Stimulated activated CD8-positive, alpha-beta memory T cell treated with anti-CD3 and anti-CD28 coated beads, Interleukin-4, amount 100 ng/mL, for 1 hour (primary cell): ENCODE measurements at places on chromosomes 7 and 10.

DNA sequence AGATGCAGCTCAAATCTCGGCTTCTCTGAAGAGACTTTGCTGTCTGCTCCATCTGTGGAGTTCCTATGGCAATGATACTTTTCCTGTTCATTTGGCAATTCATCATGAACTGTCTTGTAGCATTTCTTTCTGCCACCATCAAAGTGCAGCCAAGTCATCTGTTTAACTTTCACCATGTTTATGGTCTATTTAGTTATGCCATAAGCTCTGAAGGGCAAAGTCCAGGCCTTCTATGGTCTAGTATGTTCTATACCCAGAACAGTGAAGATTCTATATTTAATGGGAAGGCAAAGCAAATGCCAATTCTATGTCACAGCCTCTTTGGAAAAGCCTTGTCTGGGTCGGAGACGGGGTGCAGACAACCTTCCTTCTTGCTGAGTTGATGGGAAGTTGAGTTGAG, 472.6 kb downstream of the PLXNA4 start:
- no peak for DNase-seq

DNA sequence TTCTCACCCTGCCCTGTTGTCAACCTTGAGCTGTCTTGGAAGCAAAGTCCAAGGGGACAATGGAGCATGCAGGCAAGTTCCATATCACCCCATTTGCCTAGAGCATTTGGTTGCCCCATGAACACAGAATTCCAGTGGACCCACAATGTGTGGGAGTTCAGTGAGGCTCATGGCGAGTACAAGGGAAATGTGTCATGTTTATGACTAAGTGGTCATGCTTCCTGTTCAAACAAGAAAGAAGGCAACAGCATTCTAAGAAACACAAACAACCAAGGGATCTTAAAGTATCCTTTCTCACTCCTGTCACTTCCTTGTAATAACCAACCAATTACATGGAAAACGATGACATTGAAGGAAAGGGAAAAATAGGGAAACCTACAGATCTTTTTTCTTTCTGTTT, 513.0 kb downstream of the INHBA start:
- DNase-seq: no peak

DNA sequence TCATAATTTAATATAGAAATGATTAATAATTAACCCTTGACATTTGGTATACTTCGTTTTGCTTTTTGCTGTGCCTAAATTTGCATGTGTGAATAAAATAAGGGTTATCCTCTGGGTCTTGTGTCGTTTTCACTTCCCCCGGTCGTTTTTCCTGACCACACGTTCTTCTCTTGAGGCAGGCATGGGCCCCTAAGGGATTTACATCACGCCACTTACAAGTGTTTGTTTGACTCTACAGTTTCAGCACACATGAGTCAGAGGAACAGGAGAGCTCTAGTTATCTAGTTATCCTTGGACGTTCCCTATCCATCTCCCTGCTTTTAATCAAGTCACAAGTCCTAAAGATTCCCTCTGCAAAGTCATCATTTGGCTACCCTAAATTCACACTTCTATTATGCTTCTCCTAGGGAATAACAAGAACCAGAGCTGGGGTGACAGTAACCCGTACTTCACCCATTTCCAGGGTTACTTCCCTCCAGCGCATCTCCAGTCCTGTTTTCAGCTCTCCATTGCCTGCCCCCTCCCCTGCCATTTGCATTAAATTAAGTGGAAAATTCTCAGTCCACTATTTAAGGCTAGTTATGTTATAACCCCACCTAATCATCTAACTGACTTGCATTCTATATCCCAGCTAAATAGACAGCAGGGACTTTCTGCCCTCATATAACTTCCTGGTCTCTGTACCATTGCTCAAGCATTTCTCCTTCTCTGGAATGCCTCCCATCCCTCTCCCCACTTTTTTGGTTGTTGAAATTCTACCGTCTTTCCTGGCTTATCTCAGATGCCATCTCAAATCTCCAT, 206.9 kb downstream of the PTEN start:
- DNase-seq: no peak

- DNase-seq: no peak
Observed at GRCh38 chr10:32338262-32338661, 8.7 kb downstream of the EPC1 start.

DNA sequence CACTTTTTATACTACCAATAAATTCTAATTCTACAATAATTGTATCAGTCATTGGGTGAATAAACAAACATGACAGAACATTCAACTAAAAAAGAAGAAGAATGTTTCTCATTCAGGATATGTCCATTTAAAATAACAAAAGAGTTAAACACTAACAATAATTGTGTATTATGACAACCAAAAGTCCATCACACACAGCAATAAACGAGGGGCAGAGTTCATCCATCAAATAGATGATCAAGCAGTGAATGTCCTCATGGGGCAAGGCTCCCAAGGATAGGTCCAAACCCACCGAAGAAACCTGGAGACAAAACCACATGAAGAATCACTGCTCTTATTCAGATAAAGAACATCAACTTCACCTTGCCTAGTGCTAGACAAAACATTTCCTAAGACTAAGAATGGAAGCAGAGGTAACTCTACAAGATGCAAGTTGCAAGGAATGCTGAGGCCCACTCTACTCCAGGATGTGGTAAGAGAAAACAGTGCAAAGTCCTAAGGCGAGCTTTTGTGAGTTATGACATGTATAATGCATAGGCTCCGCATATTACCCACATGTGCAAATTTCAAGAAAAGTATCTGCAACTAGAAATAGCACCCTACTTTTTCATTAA, 115.1 kb downstream of the PARD3 start:
- no peak for DNase-seq

GRCh38 chr10:121669028-121669374, 70.8 kb upstream of the FGFR2 start:
- no peak for DNase-seq

GRCh38 chr10:921471-922414, 9.8 kb downstream of the LARP4B start:
- DNase-seq: no peak

DNA sequence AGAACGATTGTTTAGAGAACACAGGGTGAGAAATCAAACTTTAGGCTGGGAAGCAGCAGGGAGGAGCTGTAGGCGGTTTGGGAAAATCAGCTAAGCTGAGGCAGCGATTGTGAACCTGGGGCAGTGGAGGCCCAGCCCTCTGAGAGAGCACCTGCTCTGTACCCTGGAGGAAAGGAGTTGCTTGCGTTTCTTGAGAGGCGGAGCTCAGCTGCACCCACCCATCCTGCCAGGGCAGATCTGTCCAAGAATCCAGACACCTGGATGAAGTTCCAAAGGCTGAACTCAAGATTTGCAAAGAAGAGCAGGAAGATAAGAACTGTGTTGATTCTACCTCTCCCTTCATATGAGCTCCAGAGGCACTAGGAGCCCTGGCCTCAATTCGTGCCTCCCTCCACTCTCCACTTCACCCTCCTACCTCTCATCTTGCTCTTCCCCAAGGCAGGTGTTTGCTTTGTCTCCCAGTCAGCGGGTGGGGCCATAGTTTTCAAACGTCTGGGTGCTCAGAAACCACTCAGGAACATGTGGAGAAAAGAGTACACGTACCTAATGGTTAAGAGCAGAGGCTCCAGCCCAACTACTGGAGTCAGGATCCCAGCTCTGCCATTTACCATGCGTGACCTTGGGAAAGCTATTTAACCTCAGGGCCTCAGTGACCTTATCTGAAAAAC, 21.5 kb upstream of the TMEM213 start:
- DNase-seq: no peak

DNA sequence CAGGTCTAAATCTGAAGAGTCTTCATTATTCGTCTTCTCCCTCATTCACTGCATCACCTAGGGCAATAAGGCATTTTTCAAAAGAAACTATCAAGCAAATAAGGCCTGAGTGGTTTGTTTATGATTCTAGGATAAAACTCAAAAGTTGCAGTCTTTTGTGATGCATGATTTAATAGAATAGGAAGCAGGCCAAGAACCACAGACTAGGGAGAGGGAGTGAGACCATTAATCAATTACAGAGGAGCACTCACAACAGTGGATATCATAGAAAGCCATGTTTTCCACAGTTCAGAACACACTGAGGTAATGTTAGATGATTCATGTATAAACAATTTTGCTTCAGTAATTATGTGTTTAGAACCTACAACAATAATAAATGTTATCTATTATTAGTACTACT, 87.8 kb upstream of the LRRTM3 start:
- no peak for DNase-seq

DNA sequence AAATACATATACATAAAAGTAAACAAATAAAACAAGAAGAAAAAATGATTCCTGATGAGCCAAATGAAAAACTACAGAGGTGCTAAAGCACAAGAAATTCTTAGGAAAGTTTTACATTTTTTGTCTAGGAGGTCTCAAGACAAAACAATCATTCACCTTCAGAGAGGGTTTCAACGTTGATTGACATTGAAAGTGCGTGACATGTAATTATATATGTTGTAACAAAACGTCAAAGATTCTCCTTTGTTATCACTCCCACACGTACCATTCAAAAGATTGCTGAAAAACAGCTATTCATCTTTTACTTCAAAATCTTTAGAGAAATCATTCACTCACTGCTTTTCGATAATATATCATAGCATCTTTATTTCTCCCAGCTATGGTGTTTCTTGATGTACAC, 375.9 kb downstream of the NEBL start:
- no peak for DNase-seq

DNA sequence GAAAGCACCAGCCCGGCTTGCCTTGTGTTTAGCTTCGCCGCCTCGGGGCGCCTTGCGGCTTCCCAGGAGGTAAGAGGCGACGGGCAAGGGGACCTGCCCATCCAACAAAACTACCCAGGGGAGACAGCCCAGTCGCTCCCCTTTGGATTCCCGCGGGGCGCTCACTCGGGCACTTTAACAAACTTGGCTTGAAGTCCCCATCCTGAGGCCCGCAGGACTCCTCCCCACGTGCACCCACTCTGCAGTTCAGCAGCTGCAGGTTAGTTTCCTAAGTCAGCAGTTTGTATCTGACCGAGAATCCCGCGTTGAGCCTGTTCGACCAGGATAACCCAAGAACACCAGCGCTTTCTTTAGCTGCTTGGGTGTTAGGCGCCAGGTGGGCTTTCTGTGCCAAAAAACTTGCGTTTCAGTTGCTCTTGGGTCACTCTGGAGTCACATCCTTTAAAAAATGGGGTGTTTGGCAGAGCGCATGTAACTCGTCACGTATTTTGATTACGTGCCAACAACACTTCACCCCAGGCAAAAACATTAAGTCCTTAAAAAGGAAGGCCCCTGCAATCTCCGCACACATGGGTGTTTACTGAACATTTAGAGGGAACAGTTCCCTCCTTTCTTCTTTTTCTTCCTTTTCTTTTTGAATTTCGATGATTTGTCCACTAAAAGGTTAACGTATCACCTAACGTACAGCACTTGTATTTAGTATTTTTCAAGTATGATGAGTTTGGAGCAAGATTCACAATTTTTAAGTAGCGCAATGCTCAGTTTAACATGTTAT, 876 bp downstream of the DNAH11 start:
- DNase-seq: no peak

DNA sequence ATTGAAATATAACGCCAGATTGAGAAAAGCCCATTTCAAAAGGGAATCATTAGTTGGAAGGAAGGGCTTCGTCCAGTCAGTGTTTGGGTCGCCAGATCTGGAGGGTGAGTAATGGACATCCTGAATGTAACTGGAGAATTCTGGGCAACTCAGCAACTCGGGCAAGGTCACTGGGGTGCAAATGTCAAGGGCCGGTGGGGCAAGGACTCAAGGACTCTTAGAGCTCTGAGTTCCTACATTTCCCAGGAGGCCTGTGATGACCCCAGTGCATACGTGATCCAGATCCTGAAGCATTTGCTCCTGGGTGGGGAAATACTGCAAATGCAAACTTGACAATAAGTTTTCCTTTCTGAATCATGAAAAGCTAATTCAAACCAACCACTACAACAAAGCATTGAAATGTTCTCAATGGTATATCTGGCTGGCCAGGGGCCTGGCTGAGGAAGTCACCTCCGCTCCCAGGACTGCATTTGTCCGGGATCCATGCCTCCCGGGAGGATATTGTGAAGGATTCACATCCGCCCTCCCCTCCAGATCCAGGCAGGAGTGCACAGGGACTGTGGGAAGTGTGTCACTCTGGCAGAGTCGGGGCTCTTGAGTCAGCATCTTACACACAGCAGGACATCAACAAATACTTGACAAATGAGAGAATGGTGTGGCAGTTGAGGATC, 164.0 kb downstream of the FANK1 start:
- DNase-seq: no peak

- DNase-seq: no peak
Observed at GRCh38 chr10:24416248-24416647, 207.3 kb downstream of the KIAA1217 start.

GRCh38 chr10:131681656-131682055, 219.2 kb upstream of the PPP2R2D start:
- no peak for DNase-seq

DNA sequence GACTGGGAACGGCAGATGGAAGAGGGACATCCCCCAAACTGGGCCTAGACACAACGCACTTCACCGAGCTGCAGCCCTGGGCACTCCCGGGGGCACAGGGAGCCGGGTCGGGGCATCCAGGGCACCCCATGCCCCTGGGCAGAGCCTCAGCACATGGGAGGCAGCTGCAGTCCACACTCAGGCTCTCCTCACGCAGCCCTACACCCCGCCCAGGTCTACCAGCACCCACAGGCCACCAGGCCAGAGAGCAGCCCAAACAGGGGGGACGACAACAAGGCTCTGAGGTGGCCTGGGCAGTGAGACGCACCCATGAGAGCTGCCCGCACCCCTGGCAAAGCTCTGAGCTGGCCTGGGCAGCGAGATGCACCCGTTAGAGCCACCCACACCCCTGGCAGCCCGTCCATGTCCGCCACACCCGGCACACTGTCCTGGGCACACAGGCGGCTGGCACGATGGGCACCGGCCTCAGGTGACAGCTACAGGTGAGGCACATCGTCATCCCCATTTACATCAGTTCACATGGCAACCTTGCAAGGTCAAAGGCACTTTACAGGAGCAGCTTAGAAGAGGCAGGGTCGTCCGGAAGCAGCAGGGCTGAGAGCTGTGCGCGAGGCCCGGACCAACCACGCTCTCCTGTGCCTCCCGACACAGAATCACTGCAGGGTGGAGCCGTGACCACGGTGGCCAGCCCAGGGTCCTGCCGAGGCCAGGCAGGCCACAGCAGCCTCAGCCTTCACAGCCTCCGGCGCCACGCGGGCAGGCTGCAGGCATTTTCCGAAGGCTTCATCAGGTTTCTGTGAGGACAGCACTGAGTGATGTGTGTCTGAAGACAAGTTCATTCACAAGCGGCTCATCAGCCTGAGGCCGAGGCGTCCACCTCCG, 228.6 kb downstream of the MAD1L1 start:
- no peak for DNase-seq

DNA sequence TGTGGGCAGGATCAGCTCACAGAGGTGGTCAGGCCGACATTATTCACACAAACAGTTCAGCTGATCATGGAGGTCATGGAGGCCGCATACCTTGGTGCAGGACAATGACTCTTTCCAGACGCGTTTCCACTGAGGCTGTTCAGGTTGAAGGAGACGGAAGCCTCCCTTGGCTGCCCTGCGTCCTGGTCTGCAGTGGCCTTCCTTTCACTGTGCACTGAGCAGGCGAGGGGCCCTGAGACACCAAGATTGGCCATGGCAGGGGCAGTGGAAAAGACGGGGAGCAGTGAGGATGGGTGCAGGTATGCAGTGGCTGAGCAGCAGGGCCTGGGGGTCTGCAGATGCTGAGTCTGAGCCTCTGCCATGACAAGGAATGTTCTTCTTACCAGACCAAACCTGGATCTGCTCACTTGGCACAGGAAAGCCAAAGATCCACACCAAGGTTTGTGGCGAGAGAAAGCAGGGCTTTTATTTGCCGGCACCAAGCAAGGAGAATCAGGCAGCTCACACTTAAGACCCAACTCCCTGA, 263.3 kb downstream of the GLRX3 start:
- DNase-seq: no peak
